Tongue (tissue), 3 donors: ENCODE measurements at places on chromosomes 7 and 10. TPM values are rescaled to one million over a fixed set of nuclear protein-coding genes. Genes with fewer than 3 reads are reported as not detected.

- no peak for DNase-seq
Observed at GRCh38 chr7:119974972-119975371, 298.0 kb upstream of the KCND2 start.

DNA sequence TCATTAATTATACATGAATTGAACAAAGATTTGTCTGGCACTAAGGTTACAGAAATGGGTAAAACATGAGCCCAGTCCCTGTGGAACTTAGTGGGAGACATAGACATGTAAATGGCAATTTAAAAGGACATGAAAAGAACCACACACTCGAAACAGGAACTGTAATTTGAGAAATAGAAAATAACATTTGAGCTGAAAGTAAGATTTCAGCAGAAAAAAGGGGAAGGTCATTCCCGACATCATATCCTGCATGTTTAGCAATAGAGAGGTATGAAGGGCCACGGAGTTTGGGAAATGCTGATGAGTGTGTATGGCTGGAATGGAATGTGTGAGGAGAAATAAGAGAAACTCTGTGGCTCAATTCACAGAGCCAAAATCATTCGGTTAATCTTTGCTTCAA lies 175.4 kb upstream of the AHR start:
- DNase-seq = no peak

DNA sequence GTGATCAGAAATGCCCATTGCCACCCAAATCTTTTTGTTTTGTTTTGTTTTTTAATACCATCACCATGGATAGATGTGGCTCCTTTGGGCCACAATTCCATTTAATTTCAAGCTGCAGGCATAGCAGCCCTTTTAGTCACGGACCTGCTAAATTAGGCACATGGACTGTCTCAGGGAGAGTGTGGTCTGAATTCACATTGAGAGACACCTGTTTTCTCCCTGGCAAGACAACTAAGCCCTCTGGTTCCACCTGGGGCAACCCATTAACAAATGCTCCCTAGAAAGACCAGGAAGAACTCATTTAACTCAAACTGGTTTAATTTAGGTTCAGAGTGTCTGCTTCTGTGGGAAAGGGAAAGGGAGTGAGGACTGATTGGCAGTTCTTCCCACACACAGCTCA lies 88.2 kb upstream of the ANKRD1 start:
- peak; percentile 36 for DNase-seq

GRCh38 chr7:159144758-159145489 lies at the start of gene VIPR2:
Gene VIPR2, minus strand, starts transcription at chr7:159144867. Its CDS starts 96 bp downstream, at chr7:159144771.
- peak; percentile 66 for DNase-seq

Gene LAMB1
- total RNA-seq = 335 TPM

Gene DNAJC12
- 8.2 TPM for total RNA-seq

Gene CYP17A1
- total RNA-seq = not detected
